ENCODE measurements at places on chromosomes 5 and 9. TPM values are rescaled to one million over a fixed set of nuclear protein-coding genes. Genes with fewer than 3 reads are reported as not detected.

Gene RASEF
- not detected for total RNA-seq

Gene NEUROG1
- total RNA-seq, result not detected

Gene PFN3
- not detected for total RNA-seq

Gene SH3TC2
- total RNA-seq, result 1.0 TPM

Gene CTNND2
- total RNA-seq, result not detected

Gene ECPAS
- total RNA-seq, result 55.3 TPM

Gene ANKRD20A1
- not detected for total RNA-seq

Gene ABLIM3
- total RNA-seq, result 64.7 TPM

Gene SPZ1
- not detected for total RNA-seq
